ENCODE measurements at places on chromosomes 3 and 15. TPM values are rescaled to one million over a fixed set of nuclear protein-coding genes. Genes with fewer than 3 reads are reported as not detected.
A peak's percentile ranks its signal among the peaks of the same experiment; 100 is the strongest.

CYP1A2 gene
- total RNA-seq = not detected

- H3K4me3 ChIP-seq = peak overlapping the region; percentile 8
- no peak for DNase-seq
- H3K36me3 ChIP-seq = peaks cover 1% of the 10 kb centered on the region
- H3K4me1 ChIP-seq = peaks cover 39% of the 10 kb centered on the region
- peak overlapping the region; percentile 64 for H3K27ac ChIP-seq
- H3K27me3 ChIP-seq = no peaks in the 10 kb centered on the region
Observed at GRCh38 chr3:123081718-123082369, 15.0 kb downstream of the PDIA5 start.

DNA sequence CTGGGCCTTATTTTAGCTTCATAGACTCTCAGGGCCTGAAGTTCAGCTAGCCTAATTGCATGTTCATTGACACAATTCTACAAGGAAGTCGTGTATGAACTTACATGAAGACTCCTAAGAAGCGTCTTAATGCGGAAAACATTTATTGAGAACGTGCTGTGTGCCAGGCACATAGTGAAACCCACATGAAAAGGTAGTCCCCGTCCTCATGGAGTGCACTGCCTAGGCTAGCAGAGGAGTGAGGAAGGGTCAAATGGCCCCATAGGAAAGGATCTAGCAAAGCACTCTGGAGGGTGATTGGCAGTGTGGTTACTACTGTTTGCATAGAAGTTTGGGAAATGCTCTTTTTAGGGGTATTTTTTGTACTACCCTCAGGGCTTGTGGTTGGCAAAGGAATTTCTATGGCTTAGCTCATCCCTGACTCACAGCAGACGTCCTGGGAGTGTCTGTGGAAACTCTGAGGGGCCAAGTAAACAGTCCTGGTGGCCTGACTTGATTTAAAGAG lies 854 bp upstream of the NPTN start:
- H3K27ac ChIP-seq = peak overlapping the region; percentile 80
- peak overlapping the region; percentile 82 for H3K4me3 ChIP-seq
- H3K27me3 ChIP-seq = peaks cover 17% of the 10 kb centered on the region
- no peak for DNase-seq

ZNF80 gene
- 5.3 TPM for total RNA-seq

GRCh38 chr3:160136421-160136820 lies 88.8 kb upstream of the C3orf80 start:
- H3K36me3 ChIP-seq = no peaks in the 10 kb centered on the region
- DNase-seq = no peak
- no peak overlapping the region for H3K27ac ChIP-seq

FEZF2 gene
- not detected for total RNA-seq

DNA sequence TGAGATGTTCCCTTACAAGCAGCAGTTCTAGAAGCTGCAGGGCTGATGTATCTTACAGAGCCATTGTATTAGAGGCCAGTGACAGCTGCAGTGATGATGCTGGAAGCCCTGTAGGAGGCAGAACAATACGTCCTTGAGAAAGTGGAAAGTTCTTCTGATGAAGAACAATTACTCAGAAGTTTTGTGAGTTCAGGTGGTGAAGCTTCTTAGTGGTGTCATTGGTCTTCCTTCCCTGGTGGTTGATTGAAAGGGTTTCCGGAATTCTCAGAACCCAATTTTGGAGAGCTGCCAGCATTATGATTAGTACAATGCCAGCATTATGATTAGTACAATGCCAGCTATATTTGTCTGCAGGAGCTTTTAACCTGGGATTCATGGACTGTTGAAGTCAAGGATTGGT lies 356.4 kb downstream of the MFSD1 start:
- H3K4me1 ChIP-seq = no peaks in the 10 kb centered on the region
- H3K4me3 ChIP-seq = no peak overlapping the region
- no peaks in the 10 kb centered on the region for H3K36me3 ChIP-seq
- H3K27me3 ChIP-seq = no peaks in the 10 kb centered on the region

DNA sequence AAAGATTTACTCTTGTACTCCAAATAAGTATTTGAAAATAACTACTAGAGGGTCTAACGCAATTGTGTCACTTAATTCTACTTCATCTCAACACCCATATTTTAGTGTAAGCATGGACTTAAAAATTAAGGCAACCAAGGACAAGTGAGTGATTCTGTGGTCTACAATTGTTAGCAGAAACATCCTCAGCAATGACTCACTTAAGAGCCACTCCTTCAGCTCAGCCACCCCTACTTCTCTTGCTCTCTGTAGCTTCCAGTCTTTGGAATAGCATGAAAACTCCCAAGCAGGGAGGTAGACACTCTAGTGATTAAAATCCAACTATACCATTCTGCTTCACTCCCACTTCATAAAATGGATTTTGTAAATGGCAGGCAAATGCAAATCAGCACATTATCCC lies 116.0 kb upstream of the LRRN1 start:
- no peak for DNase-seq
- no peaks in the 10 kb centered on the region for H3K4me1 ChIP-seq
- no peak overlapping the region for H3K4me3 ChIP-seq
- H3K27ac ChIP-seq = no peak overlapping the region

SERPINI2 gene
- not detected for total RNA-seq

DNA sequence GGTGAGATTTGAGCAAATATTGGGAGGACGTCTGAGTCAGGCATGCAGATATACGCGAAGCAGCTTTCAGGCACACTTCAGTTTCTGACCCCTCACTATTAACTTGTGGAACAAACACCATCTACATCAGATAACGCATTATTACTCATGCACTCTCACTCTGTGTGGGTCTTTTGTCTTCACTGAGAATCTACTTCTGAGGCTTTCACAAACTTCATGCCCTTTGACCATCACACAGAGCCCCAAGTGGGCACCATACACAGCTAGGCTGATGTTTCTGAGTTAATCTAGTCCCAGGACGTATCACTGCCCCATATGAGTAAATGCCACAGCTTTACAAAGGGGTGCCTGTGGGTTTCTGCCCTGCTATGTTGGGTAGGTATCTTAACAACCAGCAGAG lies 39.6 kb upstream of the IP6K2 start:
- no peak overlapping the region for H3K27ac ChIP-seq
- H3K27me3 ChIP-seq = no peaks in the 10 kb centered on the region
- DNase-seq = no peak
- H3K4me1 ChIP-seq = no peaks in the 10 kb centered on the region

DNA sequence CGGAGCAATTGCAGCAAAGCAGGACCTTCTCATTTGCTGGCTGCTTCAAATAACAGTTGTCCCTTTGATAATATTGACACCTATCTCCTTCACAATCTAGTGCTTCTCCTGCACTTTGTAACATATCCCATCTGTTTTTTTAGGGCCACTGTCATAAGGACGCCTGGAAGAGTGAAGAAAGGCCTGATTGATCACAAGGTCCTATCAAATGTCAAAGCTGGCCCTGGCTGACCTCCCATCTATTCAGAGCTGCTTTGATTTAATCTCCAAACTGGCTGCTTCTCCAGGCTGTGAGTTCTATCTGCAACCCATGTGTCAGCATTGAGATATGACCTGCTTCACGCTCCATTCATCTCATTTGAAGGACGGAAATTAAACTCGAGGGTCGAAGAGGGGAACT lies 601.2 kb upstream of the KCNMB2 start:
- H3K4me3 ChIP-seq = no peak overlapping the region
- DNase-seq = no peak
- H3K4me1 ChIP-seq = no peaks in the 10 kb centered on the region
- no peak overlapping the region for H3K27ac ChIP-seq
- H3K27me3 ChIP-seq = no peaks in the 10 kb centered on the region

RETNLB gene
- total RNA-seq = not detected

GRCh38 chr3:44061961-44062360 lies 179.7 kb upstream of the TOPAZ1 start:
- H3K36me3 ChIP-seq = no peaks in the 10 kb centered on the region
- H3K4me3 ChIP-seq = no peak overlapping the region
- peaks cover 22% of the 10 kb centered on the region for H3K4me1 ChIP-seq
- peaks cover 19% of the 10 kb centered on the region for H3K27me3 ChIP-seq
- H3K27ac ChIP-seq = no peak overlapping the region
- DNase-seq = no peak

CADPS gene
- total RNA-seq = not detected

DNA sequence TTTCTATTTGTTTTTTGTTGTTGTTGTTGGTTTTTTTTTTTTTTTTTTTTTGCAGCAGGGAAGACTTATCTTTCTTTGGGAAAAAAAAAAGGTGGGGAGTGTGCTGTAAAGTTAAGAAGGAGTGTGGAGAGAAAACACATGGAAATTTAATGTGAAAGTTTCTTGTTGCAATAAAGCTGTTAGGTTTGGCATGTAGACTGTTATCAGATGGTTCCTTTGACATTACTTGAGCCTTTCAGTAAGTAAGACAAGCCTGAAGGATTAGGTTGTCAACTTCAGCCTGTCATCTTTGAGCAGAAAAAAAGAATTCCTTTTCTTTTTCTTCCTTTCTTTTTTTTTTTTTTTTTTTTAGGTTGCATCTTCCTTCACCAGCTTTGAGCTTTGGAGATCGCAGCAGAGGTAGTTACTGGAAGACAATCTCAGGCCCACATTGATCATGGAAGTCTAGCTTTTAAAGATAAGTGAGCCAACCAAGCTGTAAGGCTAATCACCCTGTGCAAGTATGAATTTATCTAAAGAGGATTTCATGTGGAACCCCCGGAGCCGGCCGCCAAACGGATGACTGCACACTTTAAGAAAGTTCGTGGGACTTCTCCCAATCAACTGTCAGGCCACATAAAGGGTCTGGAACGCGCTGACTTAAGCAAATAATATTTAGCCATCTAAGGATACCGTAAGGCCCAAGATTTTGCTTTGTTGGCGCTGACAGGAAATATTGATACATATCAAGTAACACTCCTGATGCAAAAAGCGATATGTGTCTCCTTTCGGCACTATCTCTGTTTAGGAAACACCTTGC lies 1040.1 kb upstream of the NR2F2 start:
- H3K36me3 ChIP-seq = no peaks in the 10 kb centered on the region
- H3K27ac ChIP-seq = no peak overlapping the region
- peaks cover 78% of the 10 kb centered on the region for H3K27me3 ChIP-seq
- DNase-seq = no peak
- peaks cover 9% of the 10 kb centered on the region for H3K4me1 ChIP-seq
- H3K4me3 ChIP-seq = no peak overlapping the region

DNA sequence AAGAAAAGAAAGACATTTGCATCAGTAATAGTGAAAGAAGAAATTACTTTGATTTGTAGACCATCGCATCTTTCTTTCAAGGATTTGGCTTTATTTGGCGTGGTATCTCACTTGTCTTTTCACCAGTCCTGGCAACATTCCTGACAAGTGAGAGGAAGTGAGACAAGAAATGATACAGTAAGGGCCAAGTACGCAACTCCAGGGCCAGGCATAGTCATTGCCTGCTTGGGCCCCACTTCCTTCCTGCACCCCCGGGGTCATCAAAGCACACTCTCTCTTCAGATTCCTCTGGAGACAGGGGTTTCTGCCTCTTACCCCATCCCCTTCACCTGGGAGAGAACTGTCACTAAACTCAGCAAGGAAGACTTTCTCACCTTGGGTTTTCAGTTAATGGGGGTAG lies 55.1 kb downstream of the CD47 start:
- peak overlapping the region; percentile 26 for H3K27ac ChIP-seq
- H3K4me1 ChIP-seq = peaks cover 13% of the 10 kb centered on the region
- no peak for DNase-seq
- no peak overlapping the region for H3K4me3 ChIP-seq
- H3K36me3 ChIP-seq = peaks cover 33% of the 10 kb centered on the region

RLBP1 gene
- total RNA-seq = not detected

GCSAM gene
- total RNA-seq = 14.6 TPM

GRCh38 chr3:69085168-69085832 lies 563 bp downstream of the ARL6IP5 start:
- H3K4me1 ChIP-seq = peaks cover 58% of the 10 kb centered on the region
- peak overlapping the region; percentile 97 for H3K27ac ChIP-seq
- H3K4me3 ChIP-seq = peak overlapping the region; percentile 99
- DNase-seq = no peak
- H3K36me3 ChIP-seq = peaks cover 23% of the 10 kb centered on the region

GRCh38 chr15:68658641-68659358 lies 80.0 kb downstream of the CORO2B start:
- H3K4me3 ChIP-seq = no peak overlapping the region
- H3K36me3 ChIP-seq = no peaks in the 10 kb centered on the region
- DNase-seq = peak; percentile 4
- no peaks in the 10 kb centered on the region for H3K4me1 ChIP-seq

DNA sequence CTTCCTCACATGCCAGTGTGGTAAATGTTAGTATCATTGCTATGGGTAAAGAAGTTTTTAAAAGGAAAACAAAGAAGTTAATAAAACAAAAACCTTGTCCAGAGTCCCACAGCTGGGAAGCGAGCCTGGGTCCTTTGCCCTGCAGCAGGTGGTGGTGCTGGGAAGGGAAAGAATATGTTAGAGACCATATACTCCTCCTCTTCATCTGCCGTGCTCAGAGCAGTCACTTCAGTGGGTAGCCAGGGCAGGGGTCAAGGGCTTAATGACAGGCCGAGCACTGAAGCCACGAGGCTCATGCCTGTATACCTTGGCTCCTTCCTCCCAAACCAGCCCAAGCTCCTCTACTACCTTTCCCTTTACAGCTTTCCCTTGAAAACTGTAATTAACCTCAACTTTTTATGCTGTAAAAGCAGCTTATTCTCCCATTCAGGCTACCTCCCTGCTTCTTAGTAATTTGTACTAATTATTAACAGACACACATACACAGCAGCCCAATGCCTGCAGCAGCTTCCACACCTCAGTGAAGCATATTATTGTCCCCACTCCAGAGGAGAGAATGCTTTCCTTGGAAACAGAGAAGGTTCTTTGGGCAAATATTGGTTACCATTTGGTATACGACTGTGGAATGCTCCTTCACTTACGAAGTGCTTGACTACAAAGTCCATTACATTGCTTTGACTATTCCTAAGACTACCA lies 362.1 kb downstream of the EPHB1 start:
- no peaks in the 10 kb centered on the region for H3K4me1 ChIP-seq
- H3K4me3 ChIP-seq = no peak overlapping the region
- no peak overlapping the region for H3K27ac ChIP-seq
- H3K36me3 ChIP-seq = no peaks in the 10 kb centered on the region
- no peak for DNase-seq

DNA sequence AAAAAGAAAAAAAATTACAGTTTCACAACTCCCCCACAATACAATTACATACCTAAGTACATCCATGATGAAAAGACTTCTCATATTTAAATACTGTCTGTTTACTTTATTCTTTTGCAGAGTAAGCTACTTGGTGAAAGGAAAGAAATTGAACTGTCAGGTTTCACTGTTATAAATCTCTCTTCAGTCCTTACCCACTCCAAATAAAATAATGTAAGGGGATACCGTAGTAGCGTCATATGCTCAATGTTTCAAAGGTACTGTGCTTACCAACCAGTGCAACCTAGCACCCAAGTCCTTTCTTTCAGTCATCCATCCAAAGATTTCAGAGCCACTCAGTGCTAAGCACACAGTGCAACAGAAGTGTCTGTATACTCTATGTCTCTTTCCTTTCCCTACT lies 13.4 kb downstream of the GSK3B start:
- peaks cover 36% of the 10 kb centered on the region for H3K36me3 ChIP-seq
- H3K27ac ChIP-seq = no peak overlapping the region
- peaks cover 31% of the 10 kb centered on the region for H3K4me1 ChIP-seq
- no peaks in the 10 kb centered on the region for H3K27me3 ChIP-seq
- DNase-seq = no peak
- no peak overlapping the region for H3K4me3 ChIP-seq

ENTPD3 gene
- total RNA-seq = not detected

DET1 gene
- total RNA-seq = 4.4 TPM

MUC20 gene
- total RNA-seq = 3.0 TPM

Measured in activated naive CD8-positive, alpha-beta T cell treated with anti-CD3 and anti-CD28 coated beads, Interleukin-2, amount 10 ng/mL, durations not matched to agents 7 days and 5 days (primary cell).